ENCODE measurements at places on chromosomes 2 and 18.

DNA sequence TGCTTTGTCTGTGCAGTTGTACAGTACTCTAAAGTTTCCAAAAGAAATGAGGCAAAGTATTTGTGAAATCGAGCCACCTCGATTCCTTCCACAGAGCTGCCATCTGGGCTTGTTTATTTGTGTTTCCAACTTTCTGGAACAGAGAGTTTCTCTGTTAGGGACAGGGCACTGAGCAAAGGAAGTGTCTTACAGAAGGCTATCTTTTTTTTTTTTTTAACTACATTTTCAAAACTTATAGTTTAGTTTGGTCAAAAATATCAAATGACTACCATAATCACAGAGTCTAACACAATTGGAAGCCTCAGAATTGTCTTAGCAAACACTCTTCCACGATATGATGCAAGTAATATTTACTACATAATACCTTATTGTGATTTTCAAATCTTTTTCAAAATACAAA lies 796 bp downstream of the RFTN2 start:
- no peak for DNase-seq

GRCh38 chr2:121408641-121409040 lies 122.0 kb upstream of the RNU4ATAC start:
- no peak for DNase-seq

- peak; percentile 56 for DNase-seq
Observed at GRCh38 chr2:172442072-172442895, 14.9 kb downstream of the ITGA6 start.

DNA sequence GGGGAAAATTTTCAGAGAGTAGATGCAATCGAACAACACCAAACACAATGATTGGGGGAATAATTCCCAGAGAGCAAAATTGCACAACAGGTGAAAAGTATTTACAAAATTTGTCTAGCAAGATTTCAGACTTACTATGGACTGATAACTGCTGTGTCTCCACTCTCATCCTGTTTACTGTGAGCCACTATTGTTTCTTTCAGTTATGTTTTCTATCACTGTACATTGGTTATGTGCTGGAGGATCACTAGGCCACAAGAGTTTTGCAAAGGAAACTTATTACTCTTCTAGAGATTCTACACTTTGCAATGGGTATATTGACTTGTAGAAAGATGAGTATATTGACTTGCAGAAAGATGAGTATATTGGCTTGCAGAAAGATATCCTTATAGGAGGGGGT lies 934.1 kb upstream of the CRIM1 start:
- DNase-seq: no peak

DNA sequence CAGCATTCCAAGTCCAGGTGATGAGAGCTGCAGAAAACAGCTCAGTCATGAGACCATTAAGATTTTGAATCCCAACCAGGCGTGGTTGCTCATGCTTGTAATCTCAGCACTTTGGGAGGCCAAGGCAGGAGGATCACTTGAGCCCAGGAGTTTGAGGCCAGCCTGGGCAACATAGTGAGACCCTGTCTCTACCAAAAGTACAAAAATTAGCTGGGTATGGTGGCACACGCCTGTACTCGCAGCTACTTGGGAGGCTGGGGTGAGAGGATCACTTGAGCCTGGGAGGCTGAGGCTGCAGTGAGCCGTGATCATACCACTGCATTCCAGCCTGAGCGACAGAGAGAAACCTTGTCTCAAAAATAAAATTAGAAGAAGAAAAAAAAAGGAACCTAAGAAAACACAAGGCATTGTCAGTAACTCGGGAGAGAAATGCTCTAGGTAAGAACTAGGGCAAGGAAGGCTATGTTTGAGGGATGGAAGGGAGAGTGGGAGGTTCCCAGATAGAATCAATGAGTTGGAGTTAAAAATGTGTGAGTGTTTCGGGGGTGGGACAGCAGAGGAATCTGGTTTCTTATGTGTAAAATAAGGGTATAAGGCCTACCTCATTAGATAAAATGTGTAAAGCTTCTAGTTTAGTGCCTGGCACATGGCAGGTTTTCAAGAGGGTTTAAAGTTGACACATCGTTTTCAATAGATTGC lies 23.3 kb upstream of the MTA3 start:
- no peak for DNase-seq

- DNase-seq: no peak
Observed at GRCh38 chr2:72095364-72095763, 52.3 kb downstream of the CYP26B1 start.
